ENCODE measurements at places on chromosomes 5 and 9.

- DNase-seq, result no peak
Measured at GRCh38 chr9:87840134-87840533, 42.5 kb upstream of the SPATA31E1 start.

DNA sequence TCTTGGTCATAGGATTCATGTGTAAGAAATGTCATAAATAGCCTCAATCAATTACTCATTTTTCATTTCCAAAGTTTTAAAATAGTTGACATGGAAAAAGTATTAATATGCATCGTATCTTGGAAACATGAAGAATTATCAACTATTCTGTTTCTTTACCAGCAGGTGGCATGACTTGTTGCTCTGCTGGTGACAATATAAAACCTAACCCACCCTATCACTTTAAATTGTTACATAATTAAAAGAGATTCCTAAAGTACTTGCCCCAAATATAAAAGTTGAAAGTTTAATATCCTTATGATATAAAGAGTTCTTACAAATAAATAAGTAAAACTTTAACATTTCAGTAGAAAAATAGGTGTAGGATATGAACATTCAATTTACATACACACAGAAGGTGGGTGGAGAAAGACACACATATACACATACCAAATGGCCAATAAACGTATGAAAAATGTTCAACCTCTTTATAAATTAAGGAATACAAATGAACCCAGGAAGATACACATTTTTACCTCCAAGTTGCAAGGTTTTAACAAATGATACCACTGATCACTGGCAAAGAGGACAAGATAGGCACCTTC is 30.6 kb downstream of the MAP1B start:
- no peak for DNase-seq

GRCh38 chr5:83085106-83085505 is 7.8 kb downstream of the XRCC4 start:
- DNase-seq, result no peak

- no peak for DNase-seq
Measured at GRCh38 chr5:142119051-142119625, 10.6 kb downstream of the NDFIP1 start.

- no peak for DNase-seq
Measured at GRCh38 chr5:27727254-27727653, 688.9 kb upstream of the CDH9 start.

- DNase-seq, result no peak
Measured at GRCh38 chr5:125961150-125961549, 462.1 kb upstream of the GRAMD2B start.

DNA sequence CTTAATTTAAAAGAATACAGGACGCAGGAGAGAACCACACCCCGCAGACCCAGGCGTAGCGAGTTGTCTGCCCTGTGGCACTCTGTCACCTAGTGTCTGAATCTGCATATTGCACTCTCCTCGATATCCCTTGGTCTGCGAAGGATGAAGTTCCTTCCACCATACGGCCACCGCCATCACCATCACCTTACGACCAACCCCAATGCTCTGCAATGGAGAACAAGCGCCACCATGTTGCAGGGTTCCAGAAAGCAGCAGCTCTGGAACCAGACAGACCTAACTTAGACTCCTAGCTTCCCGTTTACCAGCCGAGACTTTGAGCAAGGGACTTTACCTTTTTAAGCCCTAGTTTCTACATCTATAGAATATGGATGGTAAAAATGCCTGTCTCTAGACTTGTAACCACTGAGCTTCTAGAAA is 77.4 kb upstream of the DMRT1 start:
- DNase-seq, result no peak

DNA sequence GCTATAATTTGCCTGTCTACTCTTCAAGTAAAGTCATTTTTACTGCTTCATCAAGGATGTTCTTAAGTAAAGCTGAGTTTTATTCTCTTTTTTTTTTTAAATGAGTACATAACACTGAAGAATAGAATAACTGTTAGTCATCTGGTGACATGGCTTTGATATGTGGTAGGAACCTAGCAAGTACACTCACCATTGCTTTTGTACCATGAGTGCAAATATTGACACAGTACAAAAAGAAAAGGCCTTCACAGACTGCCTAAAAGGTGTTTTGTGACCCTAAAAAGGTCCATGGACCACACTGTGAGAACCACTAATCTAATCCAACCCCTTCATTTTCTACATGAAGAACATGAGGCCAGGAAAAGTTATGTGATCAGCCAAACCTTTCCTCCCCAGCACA is 55.0 kb downstream of the ECPAS start:
- DNase-seq, result no peak

DNA sequence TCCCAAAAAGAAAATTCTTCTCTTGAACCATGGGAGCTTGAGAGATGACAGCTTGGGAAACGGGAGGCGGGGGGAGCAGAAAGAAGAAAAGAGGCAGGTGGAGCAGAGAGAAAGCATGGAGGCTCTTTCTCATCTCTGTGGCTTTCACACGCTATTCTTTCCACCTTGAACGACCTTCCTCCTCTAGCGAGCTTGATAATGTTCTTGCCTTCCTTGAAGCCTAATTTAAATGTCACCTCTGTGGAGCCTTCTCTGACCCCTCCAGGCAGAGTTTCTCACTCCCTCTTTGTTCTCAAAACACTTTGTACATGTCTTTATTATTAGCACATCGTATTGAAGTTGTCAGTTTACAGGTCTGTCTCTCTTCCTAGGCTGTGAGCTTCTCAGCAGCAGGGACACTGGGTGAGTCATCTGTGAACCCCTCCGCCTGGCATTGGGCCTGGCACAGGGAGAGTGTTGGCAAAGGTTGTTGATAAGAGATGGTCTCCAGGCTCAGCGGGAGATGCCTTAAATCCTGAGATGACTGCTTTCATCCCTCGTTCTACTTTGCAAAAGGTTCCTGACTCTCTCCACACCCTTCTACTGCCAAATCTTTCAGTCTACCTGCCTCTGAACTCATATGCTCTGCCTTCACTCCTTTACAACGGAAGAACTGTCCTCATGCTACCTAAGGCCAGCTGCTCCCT is 14.1 kb upstream of the STRBP start:
- no peak for DNase-seq

DNA sequence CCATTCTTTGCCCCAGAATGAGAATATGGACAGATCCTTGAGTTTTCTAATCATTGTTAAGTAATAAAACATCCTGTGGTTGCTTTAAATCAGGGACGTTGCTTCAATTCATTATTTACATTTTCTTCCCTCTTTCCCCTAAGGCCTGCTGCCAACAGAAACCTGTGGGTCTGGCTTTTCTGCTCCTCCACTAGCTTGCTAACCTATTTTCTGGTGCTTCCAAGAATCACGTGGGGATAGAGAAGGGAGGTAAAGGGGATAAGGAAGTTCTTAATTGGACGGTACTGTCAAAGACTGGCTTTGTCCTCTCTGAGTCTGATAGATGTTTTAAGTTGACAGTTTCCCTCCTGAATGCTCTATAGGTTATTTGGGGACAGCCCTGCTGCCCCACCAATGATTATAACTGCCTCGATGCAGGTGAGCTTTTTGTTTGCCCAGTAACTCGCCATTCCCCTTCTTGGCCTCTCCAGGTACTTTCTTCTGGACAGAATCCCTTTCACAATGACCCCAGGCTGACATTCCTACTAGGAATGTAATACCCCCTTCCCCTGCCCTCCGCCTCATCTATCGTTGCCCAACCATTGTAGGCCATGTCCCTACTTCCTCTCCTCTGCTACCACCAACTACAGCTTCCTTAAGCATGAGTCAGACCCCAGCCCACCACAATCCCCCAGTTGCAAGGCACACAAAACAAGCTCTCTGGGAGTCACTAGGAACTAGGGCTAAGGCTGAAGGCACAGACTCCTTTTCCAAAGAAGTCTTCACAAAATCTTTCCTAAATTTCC is 19.9 kb upstream of the CPEB4 start:
- no peak for DNase-seq

DNA sequence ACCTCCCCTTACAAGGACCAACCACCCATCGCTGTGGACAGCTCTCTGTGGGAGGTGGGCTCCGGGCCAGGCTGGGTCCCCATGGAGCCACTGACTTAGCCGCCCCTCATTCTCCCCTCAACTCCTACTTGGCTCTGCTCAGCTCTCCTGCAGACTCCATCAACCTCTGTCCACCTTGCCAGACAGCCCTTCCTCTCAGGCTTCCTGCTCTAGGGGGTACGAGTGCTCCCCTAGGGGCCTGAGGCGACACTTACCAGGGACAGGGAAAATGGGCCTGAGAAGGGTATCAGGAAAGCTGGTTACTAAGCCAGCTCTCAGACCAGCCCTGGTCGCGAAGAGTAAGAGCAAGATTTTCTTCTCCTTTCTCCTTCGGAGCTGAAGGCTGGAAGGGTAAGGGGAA is 43.9 kb downstream of the SHB start:
- DNase-seq, result no peak

DNA sequence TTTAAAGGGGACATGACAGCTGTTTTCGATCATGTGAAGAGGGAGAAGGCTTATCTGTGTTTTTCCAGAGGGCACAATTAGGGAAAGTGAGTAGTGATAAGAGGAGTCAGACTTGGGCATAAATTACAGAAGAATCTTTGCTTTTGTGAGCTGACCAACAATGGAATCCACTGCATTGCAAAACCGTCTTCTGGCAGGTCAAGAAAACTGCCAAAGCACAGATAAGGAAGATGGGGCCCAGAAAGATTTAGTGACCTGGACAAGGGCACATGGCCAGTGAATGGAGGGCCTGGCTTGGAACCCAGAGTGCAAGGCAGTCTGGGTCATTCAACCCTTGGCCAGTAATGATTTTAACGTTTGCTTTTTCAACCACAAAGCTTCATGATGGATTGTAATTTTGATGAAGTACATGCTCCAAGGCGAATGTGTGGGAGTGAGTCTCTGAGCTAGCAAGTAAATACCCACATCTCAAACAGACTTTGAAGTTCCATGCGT is 153.2 kb upstream of the MAST4 start:
- DNase-seq, result no peak

GRCh38 chr5:142795251-142795650 is 25.1 kb downstream of the ARHGAP26 start:
- DNase-seq, result no peak

- no peak for DNase-seq
Measured at GRCh38 chr9:130756455-130757152, 63.0 kb downstream of the EXOSC2 start.

DNA sequence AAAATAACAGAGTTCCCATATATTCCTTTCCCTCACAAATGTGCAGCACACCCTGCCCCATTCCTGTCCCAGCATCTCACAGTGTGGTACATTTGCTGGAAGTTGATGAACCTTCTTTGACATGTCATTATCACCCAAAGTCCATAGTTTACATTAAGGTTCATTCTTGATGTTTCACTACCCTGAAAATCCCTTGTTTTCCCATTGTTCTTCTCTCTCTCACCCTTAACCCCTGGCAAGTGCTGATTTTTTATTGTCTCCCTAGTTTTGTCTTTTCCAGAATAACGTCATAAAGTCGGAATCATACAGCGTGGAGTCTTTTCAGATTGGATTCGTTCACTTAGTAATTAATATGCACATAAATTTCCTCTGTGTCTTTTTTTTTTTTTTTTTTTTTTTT is 48.1 kb downstream of the SPIN1 start:
- DNase-seq, result no peak

GRCh38 chr5:119329666-119330065 is 26.2 kb upstream of the TNFAIP8 start:
- no peak for DNase-seq

DNA sequence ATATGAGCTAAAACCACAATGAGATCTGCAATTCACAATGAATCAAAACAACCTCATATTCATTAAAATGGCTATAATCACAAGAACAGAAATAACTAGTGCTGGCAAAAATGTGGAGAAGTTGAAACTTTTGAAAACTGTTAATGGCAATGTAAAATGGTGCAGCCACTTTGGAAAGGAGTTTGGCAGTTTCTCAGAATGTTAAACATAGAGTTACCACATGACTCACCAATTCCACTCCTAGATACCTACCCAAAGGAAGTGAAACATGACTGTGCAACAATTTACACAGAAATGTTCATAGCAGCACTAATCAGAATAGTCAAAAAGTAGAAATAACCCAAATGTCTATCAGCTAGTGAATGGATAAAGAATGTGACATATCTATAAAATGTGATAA is 862.2 kb downstream of the DTWD2 start:
- no peak for DNase-seq

- DNase-seq, result no peak
Measured at GRCh38 chr5:176360894-176361436, 599 bp downstream of the KIAA1191 start.

- DNase-seq, result no peak
Measured at GRCh38 chr5:172573986-172574870, 66.8 kb upstream of the NEURL1B start.

Measured in activated T-cell treated with anti-CD3 and anti-CD28 coated beads for 4 hours (primary cell).